Foreskin keratinocyte (primary cell): ENCODE measurements at places on chromosomes 16 and 17.

DNA sequence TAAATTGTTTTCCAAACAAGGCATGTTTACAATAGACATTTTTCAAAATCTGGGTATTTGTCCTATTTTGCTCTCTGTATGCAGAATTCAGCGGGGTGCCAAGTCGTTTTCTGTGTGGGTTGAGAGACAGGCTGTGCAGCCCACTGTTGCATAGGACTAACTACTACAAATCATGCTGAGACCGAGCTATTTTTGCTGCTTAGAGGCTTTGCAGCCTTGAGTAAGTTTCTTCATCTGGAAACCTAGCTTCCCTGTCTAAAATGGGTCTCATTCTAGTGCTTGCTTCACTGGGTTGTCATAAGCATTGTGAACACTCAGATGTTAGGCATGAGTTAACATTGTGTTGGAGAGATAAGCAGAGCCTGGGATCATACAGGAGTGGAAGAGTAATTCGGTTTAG lies 1.3 kb downstream of the PRPSAP2 start:
- DNase-seq: peak; percentile 11

- DNase-seq: no peak
Observed at GRCh38 chr16:31698901-31699300, 171.2 kb downstream of the AHSP start.

DNA sequence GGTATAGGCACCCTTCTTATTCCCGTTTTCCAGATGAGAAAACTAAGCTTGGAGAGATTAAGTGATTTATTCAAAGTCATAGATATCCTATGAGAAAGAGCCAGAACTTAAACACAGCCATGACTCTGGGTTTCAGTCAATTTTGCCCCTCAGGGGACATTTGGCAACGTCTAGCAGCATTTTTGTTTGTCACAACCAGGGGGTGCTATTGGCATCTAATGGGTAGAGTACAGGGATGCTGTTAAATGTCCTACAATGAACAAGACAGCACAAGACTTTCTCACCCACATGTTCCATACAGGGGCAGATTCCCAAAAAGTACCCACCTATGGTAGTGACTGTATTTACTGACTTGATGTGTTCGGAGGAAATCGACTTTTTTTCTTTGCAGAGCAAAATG lies 4.8 kb upstream of the SHISA9 start:
- DNase-seq: no peak

DNA sequence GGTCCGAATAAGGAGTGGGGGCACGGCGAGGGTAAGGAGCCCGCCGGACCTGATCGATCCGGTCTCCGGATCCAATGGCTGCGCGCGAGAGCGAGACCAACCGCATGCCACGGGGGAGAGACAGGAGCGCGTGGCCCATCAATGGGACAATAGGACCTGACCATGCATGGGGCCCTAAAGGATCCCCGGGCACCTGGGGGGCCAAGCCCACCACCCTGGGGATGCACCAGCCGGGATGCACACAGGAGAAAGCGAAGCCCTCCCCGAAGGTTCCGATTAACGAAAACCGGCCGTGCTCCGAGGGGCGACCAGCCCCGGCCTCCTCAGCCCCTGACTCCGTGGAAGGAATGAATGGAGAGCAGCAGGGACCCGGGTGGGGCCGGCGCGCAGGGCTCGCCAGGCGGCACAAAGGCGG lies 525 bp downstream of the JPT1 start:
- DNase-seq: peak; percentile 9

DNA sequence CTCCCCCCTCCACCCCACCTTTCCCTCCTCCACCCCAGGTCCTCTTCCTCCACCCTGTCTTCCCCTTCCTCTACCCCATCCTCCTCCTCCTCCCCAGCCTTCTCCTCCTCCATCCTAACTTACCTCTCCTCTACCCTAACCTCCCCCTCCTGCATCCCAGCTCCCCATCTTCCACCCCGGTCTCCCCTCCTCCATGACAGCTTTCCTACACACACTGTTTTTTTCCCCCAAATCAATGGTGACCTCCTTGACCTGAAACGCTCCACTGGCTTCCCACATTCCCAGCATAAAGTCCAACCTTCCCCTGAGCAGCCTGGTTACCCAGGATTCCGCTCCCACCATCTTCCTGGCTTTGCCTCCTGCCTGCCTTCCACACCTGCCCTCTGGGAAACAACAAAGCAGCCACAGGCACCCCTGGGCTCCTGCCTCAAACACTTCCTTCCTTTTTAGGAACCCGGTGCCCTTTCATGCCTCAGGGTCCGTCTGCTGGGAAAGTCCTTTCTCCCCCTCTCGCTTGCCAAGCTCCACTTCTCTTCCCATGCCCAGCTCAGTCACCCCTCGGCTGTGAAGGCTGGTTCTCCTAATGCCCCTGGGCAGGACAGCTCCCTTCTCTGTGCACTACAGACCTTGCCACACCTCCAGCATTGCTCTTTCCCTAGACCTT lies 2.1 kb downstream of the RGS9 start:
- DNase-seq: no peak

- no peak for DNase-seq
Observed at GRCh38 chr16:75761108-75761507, 34.8 kb upstream of the CPHXL start.

- no peak for DNase-seq
Observed at GRCh38 chr17:80774146-80774545, 217.5 kb upstream of the CHMP6 start.

DNA sequence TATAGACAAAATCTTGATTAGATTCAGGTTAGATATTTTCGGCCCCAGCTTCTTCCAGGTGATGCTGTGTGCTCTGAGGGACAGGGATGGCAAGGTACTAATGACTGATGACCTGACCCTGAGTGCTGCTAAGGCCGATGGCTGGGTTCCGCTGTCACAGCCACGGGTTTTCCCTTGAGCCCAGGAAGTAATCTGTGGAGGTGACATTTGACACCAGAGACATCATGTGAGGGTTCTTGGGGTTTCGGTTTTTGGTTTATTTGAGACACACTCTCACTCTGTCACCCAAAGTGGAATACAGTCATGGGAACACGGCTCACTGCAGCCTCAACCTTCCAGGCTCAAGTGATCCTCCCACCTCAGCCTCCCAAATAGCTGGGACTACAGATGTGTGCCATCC lies 9.8 kb downstream of the OTOP3 start:
- no peak for DNase-seq

DNA sequence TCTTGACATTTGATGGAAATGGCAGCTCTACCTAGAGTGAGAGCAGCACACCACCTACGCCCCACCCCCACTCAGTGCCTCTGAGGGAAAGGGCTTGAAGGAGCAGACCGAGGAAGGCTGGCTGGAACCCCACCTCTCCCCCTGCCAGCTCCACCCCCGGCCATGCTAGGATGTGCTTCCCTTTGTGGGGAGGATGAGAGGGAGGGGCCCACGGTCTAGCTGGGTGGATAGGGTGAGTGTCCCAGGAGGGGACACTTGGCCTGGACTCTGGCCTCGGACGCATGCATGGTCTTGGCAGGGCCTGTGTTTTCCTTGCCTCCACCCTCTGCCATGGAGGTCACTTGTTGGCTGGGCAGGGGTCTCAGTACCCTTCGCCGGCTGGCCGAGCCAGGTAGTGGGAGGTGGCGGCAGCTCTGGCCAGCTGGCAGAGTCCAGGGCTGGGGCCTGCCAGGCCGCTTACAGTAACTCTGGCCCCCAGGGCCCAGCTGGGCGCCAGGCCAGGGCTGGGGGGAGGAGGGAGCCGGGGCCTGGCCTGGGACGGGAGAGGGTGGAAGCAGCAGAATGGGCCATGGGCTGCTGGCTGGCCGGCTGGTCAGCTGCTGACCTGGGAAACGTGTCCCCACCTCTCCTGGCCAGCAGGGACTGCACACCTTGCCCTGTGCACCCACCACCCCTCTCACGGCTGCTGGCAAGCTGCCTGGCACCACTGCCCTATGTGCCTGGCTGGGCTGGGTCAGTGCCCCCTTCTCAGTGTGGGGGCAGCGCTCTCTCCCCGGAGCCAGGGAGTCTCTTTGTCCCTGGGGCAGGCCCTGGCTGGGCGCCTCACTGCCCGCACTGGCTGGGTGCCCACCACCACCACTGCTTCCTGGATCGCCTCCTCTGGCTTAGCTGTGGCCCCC lies 23.0 kb downstream of the RARA start:
- DNase-seq: no peak

DNA sequence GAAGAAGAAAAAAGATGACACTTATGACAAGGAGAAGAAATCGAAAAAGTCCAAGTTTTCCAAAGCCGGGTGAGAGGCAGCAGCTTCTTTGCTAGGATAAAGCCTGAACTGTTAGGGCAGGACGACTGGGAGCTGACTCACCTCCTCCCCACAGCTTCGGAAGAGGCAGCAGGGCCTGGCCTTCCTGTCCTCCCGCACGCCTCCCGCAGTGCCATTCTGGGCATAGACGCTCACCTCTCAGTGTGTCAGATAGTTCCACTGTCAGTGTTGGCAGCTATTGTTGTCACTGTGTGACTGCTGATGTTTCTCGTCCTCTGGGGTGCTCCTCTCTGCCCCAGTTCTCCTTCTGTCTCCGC lies 12.6 kb downstream of the UBN1 start:
- DNase-seq: peak; percentile 52

DNA sequence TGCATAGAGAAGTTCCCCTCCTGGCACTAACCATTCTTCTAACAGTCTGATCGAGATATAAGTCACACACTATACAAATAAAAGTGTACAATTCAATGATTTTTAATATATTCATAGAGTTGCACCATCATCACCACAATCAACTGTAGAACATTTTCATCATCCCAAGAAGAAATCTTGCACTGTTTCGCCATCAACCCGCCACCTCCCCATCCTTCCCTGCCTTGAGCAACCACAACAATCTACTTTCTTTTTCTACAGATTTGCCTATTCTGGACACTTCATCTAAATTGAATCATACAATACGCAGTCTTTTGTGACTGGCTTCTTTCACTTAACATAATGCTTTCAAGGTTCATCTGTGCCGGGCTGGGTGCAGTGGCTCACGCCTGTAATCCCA lies 33.0 kb upstream of the GUCY2D start:
- DNase-seq: no peak

DNA sequence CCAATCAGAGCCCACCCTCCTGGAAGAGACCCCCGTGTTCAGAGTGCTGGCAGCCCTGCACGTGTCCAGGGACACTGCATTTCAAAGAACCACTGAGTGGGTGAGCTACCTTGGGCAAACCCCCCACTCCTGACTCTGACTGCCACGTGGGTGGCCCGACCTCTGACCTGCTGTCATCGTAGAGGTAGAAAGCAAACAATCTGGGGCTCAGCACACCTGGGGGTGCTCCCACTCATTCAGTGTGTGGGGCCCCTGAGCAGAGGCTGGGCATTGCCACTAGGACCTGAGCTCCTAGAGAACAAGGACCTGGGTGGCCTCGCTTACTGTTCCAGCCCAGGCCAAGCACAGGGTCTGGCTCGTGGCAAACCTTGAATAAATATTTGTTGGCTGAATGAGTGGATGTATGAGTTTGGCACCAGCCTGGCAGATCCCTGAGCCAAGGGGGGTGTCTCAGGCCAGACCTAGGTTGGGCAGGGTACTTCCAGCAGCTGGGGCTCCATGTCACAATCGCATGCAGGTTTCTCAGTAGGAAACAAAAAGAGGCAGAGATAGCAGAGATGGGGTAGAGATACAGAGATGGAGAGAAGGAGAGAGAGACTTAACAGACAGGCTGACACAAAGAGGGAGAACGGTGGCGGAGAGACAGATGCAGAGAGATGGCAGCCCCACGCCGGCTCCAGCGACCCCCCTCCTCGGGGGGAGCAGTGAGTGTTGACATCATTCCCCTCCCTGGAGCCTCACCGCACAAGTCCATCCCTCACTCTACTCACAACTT lies 5.4 kb upstream of the DRC7 start:
- DNase-seq: no peak

DNA sequence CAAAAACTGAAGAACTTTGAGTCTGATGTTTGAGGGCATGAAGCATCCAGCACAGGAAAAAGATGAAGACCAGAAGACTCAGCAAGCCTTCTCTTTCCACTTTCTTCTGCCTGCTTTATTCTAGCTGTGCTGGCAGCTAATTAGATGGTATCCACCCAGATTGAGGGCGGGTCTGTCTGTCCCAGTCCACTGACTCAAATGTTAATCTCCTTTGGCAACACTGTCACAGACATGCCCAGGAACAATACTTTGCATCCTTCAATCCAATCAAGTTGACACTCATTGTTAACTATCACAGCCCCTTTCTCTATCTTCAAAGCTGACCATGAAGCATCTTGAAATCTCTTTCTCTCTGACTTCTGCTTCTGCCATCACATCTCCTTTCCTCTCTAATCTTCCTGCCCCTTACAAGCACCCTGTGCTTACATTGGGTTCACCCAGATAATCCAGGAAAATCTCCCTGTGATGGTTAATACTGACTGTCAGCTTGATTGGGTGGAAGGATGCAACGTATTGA lies 115.9 kb upstream of the CDH13 start:
- DNase-seq: no peak

DNA sequence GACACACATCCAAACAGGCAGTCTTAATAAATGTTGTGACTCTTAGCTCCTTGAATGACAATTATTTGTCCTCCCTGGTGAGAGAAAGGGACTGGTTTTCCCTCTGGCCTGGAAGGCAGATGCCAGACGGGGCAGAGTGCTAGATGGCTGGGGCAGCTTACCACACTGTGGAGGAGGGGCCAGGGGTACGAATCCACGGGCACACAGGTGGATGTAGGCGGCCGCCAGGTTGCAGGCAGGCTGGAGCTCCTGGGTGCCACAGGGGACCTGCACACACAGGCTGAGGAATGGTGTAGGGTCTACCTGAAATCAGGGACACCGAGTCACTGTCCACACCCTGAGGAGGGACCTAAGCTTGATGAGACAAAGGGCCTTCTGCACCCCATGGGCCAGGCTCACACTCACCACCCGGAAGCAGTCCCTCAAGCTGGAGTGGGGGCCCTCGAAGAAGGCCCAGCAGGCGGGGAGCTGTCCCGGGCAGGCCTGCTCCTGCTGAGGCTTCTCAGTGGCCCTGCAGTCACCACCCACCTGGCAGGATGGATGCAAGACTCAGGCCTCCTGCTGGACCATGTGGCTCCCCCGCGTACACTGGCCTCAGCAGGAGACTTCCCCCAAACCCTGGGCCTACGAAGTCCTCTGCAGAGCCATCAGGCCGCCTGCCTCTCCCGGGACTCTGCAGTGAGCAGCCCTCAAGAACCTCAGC lies 38.4 kb downstream of the RMI2 start:
- no peak for DNase-seq

DNA sequence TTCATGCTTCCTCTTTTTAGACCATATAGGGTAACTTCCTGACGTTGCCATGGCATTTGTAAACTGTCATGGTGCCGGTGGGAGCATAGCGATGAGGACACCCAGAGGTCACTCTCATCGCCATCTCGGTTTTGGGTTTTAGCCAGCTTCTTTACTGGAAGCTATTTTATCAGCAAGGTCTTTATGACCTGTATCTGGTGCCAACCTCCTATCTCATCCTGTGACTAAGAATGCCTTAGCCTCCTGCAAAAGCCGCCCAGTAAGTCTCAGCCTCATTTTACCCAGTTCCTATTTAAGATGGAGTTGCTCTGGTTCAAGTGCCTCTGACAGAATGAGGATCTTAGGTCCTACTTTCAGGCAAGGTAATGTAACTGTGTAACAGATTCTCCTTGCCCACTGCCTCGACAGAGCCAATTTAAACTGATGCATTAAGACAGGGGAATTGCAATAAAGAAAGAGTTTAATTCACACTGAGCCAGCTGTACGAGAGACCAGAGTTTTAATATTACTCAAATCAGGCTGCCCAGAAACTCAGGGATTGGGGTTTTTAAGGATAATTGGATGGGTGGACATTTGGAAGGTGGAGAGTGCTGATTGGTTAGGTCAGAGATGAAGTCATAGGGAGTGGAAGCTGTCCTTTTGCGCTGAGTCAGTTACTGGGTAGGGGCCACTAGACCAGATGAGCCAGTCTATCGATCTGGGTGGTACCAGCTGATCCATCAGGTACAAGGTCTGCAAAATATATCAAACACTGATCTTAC lies 59.9 kb upstream of the ATF7IP2 start:
- DNase-seq: no peak

GRCh38 chr16:73268366-73268993 lies 220.6 kb upstream of the ZFHX3 start:
- DNase-seq: no peak
